C1 segment of cervical spinal cord (tissue), 14 donors: ENCODE measurements at places on chromosomes 6 and 20.

- DNase-seq: no peak
Measured at GRCh38 chr6:27241443-27241842, 6.1 kb upstream of the PRSS16 start.

DNA sequence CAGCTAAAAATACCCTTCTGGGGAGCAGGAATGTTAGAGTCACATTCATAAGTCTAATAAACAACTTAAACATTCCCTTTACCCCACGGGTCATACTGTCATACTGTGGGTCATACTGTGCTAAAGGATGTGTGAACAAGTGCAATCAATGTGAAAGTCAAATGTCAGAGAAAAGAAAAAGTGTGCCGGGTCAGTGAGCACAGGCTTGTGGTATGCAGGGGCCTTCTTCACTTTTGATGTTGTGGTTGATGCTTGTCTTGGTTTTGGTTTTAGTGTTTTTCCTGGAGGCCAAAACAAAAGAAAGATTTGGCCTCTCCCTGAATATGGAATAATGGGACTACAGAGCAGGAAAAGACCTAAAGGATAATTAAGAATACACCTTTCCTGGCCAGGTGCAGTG is 267.9 kb upstream of the PLN start:
- no peak for DNase-seq

- no peak for DNase-seq
Measured at GRCh38 chr6:118708744-118709143, 57.4 kb upstream of the CEP85L start.

DNA sequence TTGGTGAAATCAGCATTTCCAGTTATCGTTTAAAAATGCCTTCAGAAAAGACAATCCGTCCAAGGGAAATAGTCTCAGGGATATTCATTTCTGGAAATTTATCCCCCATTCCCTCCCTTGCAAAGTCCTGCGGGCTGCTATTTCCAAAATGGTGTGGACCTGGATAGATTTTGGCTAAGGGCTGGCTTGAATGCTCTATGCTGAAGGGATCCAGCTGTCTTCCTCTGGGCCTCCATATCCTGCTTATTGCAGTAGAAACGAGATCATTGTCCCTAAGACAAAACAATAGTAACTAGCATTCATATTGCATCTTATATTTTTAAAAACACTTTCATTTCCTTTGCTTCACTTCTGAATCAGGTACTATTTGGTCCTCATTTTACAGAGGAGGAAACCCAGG is 129.9 kb downstream of the ANKRD60 start:
- DNase-seq: no peak

DNA sequence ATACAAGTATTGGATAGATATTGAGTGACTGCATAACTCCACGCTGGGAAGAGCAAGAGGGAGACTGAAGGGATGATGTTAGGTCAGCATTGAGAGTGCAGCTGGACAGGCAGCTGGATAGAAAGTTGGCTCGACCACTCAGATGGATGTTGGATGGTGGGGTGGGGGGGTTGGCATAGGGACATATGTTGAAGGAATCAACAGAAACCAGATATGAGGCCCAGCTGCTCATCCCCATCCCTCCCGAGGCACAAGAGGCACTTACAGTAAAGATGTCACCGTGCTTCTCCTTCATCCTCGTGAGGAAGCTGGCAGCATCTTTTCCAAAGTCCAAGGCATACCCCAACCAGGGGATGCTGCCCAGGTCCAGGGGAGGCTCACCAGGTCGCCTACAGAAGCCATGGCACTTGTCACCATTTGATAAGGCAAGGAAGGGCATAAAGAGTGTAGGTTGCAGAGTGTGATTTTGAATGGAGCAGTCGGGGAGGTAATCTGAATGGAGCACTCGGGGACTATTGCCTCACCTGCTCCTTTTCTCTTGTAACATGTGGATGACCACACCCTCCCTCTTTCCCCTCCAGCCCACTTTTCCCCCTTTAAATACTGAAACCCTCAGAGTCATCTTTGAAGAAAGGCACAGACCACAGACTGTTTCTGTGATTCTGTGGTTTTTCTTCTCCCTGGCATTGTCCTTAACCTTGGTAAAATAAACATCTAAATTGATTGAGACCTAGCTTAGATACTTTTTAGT is 18.0 kb downstream of the PTGIS start:
- no peak for DNase-seq
